ENCODE measurements at places on chromosomes 16 and 17.
A peak's percentile ranks its signal among the peaks of the same experiment; 100 is the strongest.

DNA sequence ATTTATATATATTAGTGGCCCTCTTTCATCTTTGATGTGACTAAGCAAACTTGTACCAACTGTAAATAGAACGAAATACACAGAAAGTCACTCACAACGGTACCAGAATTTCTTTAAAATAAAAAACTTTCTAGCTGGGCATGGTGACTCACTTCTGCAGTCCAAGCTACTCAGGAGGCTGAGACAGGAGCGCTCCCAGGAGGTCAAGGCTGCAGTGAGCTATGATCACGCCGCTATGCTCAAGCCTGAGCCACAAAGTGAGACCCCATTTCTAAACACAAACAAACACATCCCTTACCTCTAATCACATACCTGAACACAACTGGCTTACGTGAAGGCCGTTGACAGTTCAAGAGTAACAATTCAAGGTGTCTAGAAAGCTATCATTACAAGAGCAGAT lies 29.7 kb downstream of the STAT5B start:
- DNase-seq: no peak

GRCh38 chr16:50970281-50970680 lies 180.8 kb downstream of the SALL1 start:
- no peak for DNase-seq

- no peak for DNase-seq
These were observed 60.0 kb downstream of the HS3ST3B1 start for GRCh38 chr17:14360856-14361255.

GRCh38 chr17:17820046-17820445 lies 16.7 kb downstream of the SREBF1 start:
- DNase-seq: no peak

- DNase-seq: no peak
These were observed 114.8 kb downstream of the METRNL start for GRCh38 chr17:83194186-83194561.

DNA sequence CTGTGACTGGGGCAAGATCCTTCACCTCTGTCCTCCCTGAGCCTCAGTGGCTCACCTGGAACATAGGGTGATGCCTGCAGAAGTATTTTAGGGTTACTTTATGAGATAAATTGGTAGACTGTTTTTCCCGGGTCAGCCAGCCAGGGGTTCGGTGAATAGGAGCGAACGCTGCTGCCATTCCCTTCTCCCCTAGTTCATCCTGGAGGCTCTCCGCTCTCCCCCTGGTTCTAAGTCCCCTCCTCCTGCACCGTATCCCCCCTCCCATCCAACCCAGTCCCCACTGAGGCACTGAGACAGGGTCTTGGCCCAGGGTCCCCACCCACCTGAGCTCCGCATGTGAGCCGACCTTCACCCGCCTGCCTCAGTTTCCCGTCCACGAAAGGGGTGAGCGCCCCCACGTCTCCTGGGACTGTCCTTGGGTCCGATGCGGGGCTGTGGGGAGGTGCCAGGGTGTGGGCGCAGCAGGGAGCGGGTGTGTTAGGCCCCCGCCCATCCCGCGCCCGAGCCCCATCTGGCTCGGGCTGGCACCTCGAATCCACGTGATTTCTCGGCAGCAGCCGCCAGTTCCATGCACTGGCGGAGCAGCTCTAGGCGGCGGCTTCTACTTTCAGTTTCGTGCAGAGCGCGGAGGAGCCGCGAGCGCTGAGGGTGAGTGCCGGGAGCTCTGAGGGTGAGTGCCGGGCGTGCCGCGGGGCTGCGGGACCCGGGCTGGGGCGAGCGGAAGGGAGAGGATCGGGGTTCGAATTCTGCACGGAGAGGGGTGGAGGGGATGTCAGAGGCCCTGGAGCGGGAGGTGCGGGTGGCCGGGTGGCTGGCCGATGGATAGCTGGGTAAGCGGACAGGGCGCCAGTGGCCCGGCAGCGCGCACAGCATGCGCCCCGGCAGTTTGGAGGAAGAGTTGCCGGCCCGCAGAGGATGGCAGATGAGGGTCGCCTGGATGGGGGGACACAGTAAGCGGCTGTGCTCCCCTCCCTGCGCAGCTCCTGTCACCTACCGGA lies at the start of gene NLRC5:
Gene NLRC5, plus strand, starts transcription at position 610 of the 998 bp plus-strand sequence. CDS start 31,156 bp downstream, outside the sequence.
- peak; percentile 74 for DNase-seq

DNA sequence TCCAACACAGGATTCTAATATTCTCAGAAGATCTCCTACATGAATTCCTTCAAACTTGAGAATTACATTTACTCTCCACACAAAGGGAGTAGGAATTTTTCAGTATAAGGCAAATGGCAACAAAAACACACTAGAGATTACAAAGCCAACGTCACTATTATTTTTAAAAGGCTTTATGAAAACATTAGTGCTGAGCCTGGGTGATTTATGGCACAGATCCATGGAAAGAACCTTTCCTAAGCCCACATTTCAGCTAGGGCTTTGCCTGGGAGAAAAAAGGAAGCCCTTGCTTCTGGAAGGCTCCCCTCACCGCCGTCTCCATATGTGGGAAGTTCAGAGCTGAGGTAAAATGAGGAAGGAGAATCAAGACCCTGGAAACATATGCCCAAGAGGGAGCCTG lies 499.4 kb upstream of the HSBP1 start:
- DNase-seq: no peak

- DNase-seq: no peak
These were observed 7.8 kb downstream of the GGA2 start for GRCh38 chr16:23502466-23502865.

DNA sequence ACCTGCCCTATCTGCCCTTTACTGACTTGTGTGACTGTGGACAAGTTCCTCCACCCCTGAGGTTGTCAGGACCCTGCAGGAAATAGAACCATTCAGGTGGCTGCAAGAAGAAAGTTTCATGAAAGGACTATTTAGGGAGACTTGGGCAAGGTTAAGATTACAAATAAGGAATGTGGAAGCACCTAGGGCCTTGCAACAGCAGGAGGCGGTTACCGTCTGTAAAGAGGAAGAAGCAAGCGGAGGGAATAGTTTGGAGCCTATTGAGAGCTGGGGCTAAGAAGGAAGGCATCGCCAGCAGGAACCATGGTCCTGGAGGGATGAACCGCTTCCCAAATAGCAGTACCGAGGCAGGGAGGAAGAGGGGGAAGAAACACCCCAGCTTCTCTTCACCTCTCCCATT lies 132.4 kb downstream of the PRKCB start:
- DNase-seq: no peak

DNA sequence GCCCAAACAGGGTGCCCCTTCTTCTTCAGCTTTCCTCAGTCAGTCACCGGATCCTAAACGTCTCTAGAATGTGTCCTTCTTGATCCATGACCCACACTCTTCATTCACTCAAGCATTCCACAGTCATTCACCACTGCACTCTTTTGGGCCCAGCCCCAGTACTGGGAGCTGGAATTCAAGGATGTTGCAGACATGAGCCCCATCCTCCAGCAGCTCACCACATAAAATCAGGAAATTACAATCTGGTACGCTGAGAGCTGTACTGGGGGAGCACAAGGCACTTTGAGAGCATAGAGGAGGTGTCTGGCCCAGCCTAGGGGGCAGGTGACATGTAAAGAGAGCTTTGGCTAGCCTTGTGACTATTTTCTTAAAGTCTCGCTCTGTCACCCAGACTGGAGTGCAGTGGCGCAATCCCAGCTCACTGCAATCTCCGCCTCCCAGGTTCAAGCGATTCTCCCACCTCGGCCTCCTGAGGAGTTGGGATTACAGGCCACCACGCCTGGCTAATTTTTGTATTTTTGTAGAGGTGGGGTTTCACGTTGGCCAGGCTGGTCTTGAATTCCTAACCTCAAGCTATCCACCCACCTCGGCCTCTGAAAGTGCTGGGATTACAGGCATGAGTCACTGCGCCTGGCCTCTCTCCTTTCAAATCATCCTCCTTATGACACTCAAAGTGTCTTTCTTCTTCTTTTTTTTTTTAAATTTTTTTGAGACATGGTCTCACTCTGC lies 18.7 kb downstream of the CES4A start:
- no peak for DNase-seq

DNA sequence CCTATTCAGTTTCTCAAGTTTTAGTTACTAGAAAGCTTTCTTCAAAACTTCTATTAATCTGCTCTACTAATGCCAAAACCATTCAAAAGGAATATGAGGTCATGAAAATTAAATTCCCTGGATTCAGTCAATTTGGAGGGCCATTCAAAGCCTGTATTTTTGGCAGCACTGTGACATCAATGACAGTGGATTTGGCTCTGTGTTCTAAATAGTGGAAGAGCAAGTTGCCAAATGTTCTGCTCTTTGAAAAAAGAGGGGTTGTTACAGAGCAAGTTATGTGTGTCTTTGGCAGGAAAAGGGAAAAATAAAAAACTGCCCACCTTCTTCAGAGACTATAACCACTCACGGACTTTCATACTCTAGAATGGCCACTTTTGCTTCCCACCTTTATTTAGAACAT lies 3.2 kb upstream of the C16orf46 start:
- no peak for DNase-seq

DNA sequence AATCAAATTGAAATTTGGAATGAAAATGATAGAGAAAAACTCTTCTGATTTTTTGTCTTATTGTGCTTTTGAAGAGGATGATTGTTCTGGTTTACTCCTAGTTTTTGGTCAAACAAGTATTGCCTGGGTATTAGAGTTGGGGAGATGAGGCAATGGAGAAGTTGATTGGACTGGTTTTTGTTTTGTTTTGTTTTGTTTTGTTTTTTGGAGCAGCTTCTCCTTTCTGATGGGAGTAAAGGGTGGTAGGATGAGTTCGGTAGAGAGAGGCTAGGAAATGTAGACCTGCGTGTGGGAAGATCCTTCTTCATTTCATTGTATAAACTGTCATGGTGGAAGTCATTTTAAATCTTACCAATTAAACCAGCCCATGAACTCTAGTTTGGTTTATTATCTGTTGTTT lies 17.7 kb downstream of the ATP6V0A1 start:
- DNase-seq: no peak

GRCh38 chr16:89596957-89597649 lies 16.3 kb upstream of the DPEP1 start:
- no peak for DNase-seq

- DNase-seq: no peak
These were observed 187.6 kb downstream of the RGS9 start for GRCh38 chr17:65324611-65325342.

- no peak for DNase-seq
These were observed 674.0 kb upstream of the SOX9 start for GRCh38 chr17:71446645-71447437.

DNA sequence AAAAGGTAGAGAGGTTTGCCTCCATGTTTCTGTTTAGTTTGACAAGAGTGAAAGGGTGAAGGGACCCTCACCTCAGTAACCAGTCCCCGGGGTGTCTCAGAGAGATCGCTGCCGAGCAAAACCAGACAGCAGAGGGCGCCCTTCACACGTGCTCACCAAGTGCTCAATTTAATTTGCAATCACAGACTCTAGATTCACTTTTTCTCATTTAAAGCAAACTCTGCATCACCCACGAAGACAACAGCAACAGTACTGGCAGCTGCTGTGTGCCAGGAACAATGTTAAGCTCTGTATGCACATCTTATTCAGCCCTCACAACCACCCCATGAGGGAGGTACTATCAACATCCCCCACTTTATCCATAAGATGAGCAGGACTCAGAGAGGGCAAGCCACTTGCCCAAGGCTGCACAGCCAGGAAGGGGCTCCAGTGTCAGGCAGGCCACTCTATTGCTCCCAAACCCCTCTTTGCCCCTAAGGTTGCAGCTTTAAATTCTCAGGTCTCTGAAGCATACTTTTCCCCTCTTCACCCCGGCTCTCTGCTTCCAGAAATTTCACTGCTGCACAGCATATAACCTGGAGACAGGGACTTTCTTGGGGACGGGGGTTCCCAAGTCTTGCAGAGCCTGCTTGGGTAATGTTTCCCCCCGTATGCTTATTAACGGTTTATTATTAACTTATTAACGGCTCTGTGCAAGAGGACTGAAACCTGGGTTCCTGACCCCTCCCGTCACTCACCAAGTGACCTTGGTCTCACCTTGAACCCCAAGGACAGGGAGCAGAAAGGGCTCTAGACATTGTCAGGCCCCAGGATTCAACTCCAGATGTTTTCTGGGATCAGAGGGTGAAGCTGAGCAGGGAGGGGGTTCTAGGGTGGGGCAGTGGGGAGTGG lies 70.9 kb downstream of the CNGB1 start:
- peak; percentile 67 for DNase-seq

DNA sequence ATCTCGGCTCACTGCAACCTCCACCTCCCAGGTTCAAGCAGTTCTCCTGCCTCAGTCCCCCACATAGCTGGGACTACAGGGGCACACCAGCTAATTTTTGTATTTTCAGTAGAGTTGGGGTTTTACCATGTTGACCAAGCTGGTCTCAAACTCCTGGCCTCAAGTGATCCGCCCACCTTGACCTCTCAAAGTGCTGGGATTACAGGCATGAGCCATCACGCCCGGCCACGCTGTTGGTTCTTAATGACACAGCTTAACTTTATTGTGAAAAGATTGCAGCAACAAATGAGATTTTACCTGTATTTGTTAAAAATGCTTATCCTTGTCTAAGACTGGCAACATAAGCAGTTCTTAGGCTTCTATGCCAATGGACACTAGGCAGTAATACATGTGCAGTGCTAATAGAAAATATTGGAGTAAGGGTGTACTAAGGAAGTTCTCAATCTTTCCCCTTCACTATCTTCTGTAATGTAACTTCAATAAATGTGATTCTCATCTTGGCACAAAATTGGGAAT lies 2.9 kb downstream of the UBB start:
- DNase-seq: no peak

All from stimulated activated CD8-positive, alpha-beta memory T cell treated with anti-CD3 and anti-CD28 coated beads, Interleukin-7, amount 100 ng/mL, for 24 hours (primary cell).